Nucleus accumbens (tissue), 56 donors: ENCODE measurements at places on chromosomes 5 and 9.

- no peak for DNase-seq
Measured at GRCh38 chr5:168756453-168757391, 177.6 kb upstream of the PANK3 start.

DNA sequence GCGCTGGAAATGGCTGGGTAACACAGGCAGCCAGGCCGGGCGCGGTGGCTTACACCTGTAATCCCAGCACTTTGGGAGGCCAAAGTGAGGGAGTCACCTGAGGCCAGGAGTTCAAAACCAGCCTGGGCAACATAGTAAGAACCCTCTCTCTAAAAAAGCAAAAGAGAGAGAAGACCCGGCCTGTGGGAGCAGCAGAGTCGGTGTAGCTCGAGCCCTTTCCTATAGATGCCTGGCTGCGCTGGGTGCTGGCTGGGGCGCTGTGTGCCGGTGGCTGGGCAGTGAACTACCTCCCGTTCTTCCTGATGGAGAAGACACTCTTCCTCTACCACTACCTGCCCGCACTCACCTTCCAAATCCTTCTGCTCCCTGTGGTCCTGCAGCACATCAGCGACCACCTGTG lies 9.2 kb downstream of the UCK1 start:
- DNase-seq, result no peak

DNA sequence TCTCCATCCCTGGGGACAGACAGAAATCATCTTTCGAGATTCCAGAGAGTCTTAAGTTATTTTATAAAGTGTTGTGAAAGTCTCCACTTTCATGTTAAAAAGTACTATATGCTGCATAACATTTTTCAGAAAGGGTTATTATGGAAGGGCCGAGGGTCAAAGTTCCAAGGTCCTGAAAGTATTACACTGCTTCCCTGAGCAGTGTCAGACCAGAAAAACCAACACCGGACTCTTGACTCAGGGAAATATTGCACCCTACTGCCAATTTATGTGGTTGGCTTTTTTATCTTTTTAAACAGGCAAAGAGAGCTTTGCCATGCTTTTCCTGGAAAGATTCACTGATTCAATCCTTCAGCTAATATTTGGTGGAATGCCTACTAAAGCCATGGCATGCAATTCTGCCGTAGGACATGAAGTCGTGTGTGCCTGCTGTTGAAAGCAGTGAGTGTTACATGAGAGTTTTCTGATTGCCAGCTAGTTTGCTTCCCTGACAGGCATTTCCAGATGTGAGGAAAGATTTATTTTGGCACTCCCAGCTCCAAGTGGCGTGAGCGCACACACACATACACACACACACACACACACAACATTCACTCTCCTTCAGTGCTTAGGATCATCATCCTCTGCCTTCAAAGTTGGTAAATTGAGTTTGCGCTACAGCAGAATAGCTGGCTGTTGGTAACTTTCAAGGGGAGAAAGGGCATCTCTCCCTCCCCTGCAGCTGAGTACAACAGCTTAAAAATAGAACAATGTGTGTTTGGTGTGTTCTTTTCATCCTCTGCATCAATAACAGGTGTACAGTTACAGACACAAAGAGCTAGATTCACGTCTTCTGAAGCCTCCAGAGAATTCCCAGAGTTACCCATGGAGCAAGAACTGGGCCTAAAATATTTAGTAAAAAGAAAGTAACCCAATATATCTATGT lies 45.6 kb downstream of the SLC1A3 start:
- no peak for DNase-seq

DNA sequence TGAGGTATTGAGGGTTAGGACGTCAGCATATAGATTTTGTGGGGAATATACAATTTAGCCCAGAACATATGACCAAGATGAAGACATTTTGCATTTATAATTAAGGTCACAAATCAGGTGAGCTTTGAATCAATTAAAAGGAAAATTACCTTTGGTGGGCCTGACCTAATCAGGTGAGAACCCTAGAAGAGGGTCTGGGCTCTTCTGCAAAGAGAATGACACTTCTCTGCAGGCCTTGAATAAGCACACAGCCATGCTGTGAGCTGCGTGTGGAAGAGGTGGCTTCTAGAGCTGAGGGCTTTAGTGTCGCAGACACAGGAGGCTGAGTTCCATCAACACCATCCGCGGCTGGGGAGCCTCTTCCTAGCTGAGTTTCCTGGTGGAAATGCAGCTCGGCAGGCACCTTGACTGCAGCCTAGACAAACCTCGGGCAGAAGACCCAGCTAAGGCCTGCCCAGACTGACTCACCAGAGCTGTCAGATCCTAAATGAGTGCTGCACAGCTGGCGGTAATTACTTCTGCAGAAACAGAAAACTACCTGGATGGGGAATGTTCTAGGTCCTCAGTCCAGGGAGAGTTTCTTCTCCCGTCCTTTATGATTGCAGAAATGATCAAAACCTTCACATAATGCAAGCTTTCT lies 287.5 kb upstream of the IRX1 start:
- no peak for DNase-seq

GRCh38 chr5:76849419-76850291 lies at the start of gene S100Z:
Gene S100Z, plus strand, starts transcription at chr5:76850014. Its CDS starts 25,346 bp downstream, at chr5:76875360.
- no peak for DNase-seq

DNA sequence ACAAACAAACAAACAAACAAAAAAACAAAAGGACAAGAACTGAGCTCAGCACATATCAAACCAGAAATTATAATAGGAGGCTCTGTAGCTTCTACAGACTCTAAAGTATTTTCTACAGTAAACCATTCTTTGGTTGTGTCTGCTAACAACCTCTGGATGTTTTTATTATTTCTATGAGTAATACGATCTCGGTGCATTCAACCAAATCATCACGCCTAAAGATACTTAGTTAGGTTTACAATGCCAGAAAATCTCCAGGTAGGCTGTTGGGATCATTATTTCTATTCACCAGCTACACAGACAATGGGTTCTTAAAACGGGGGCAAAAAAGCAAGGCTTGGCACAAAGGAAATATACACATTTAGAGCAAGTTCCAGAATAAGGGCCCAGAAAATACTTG lies 41.6 kb upstream of the ALDOB start:
- DNase-seq, result no peak

GRCh38 chr5:1368756-1369155 lies 23.9 kb upstream of the CLPTM1L start:
- no peak for DNase-seq

DNA sequence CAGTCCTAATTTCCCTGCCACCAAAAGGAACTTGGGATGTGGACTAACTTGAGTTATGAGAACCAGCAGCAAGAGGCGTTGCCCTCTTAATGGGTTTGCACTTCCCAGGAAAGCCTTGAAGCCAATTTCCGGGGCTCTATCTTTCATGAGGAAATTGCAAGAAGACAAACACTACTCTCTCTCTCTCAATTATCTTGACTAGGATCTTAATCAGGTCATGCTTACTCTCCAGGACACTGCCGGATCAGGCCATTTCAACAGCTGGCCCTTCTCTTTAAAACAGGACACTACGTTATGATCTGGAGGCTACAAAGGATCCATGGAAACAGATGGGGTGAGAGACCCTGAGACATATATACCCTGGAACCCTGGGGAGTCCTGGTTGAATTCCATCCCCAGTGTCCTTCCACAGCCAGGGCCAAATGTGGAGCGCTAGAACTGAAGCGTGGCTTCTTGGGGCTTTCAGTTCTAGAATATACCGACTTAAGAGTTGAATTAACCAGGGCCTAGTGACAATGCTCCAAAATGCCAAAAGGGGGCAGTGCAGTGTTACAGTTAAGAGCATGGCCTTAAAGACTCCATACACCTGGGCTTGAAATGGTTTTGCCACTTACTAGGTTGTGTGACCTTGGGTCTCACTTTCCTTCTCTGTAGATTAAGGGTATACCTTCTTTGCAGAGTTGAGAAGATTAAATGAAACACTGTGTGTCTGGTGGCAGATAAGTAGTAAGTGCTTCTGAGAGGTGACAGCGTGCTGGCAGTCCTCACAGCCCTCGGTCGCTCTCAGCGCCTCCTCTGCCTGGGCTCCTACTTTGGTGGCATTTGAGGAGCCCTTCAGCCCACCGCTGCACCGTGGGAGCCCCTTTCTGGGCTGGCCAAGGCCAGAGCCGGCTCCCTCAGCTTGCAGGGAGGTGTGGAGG lies 21.1 kb downstream of the FAM219A start:
- DNase-seq, result peak; percentile 17

DNA sequence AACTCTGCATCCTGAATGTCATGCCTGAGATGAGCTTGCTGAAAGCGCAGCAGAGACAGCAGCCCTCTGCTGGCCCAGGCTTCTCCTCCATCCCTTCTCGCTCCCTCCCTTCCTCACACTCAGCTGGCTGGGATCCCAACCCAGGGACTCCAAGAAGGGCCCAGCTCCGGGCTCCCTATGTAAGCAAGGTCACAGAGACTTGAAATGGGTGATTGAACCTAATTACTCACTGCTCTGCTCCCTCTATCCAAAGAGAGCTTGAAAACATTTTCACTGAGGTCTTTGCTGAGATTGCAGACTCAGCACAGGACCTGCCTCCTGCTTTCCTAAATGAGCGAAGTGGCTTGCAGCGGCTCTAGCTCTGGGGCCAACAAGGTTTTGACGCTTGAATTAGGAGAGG lies 42.8 kb downstream of the RAPGEF1 start:
- DNase-seq, result peak; percentile 28

- no peak for DNase-seq
Measured at GRCh38 chr5:175121457-175121856, 322.5 kb downstream of the DRD1 start.

- DNase-seq, result no peak
Measured at GRCh38 chr5:82730913-82731312, 346.3 kb downstream of the TMEM167A start.

GRCh38 chr5:105392710-105393149 lies 1830.1 kb upstream of the NUDT12 start:
- no peak for DNase-seq

GRCh38 chr5:159609359-159609758 lies 279.1 kb upstream of the IL12B start:
- no peak for DNase-seq

GRCh38 chr5:180290568-180291233 lies 1.2 kb downstream of the MAPK9 start:
- DNase-seq, result no peak

DNA sequence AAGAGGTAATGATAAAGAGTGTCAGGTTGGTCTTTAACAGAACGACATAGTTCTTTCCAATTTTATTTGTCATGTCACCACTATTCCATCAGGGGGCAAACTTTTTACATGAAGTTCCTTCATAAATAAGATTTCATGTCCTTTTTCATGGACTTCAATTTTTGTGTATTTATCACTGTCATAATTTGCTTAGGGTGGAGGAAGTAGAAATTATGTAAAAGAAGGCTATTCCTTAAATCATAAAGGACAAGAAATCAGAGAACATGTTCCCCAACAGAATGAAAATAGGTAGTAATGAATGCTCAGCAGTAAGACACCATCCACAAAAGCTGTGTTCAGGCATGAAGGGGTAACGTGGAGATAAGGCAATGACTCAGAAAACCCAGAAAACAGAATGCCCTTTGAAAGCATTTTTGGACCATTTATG lies 72.7 kb downstream of the ZFAND5 start:
- no peak for DNase-seq

- DNase-seq, result no peak
Measured at GRCh38 chr5:154086641-154087040, 47.9 kb downstream of the MFAP3 start.

GRCh38 chr9:121783521-121784507 lies 132.4 kb downstream of the DAB2IP start:
- no peak for DNase-seq

DNA sequence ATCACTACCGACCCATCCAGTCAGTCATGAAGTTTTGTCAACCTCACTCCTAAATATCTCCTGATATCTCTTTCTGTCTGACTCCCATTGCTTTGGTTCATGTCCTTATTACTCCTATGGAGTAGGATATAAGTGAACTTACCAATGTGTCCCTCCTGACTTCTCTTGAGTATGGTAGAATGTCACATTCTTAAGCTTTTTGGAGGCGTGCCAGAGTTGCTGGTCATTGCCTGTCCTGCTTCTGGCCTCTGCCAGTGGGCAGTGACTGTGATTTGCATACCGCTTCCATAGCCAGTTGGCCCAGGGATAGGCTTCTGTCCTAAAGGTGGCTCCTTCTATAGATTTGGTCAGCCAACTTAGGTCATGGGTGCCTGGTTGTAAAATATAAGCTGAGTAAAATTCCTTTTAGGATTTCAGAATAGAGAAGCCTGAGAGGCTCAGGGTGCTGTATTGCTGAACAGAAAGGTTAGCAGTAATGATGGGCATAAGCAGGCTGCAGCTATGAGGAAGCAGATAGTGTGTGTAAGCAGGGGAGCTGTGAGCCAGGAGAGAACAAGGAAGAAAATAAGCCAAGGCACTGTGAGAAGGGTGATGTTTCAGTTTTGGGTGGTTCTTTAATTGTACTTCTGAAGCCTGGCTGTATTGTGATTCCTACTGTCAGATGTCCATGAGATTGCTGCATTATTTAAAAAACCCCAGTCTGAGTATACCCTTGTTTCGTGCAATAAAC lies 16.1 kb upstream of the MARCHF3 start:
- no peak for DNase-seq

DNA sequence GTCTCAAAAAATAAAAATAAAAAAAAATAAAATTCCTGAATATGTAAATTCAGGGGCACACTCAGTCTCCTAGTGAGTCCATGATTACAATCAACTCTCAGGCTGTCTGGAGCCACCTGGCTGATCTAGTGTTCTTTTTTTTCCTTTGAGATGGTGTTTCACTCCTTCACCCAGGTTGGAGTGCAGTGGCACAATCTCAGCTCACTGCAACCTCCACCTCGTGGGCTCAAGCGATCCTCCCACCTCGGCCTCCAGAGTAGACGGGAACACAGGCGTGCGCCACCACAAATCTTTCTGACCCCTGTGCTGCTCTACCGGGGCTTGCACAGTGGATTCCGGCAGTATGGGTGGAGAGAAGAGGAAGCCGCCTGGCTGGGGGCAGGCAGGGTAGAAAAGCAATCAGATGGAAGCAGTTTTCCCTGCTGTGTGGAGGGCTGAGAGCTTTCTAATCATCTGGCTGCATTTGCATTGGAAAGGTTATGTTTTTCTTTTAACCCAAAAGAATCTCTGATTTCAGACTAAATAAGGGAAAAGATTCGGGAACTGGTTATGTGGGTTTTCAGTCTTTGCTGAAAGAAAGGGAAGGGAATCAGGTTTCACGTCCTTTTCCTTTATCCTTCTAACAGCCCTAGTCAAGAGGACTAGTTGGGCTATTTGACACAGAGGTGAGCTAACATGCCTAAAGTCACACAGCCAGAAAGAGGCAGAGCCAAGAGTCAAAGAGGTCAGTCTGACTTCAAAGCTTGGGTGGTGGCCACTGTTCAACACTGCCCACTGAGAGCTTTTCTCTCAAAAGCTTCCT lies 26.3 kb upstream of the CORO2A start:
- no peak for DNase-seq

GRCh38 chr5:152335461-152335860 lies 69.6 kb downstream of the NMUR2 start:
- DNase-seq, result no peak

- no peak for DNase-seq
Measured at GRCh38 chr9:119432428-119432827, 63.2 kb upstream of the BRINP1 start.

GRCh38 chr5:124504081-124504916 lies 242.1 kb downstream of the ZNF608 start:
- no peak for DNase-seq
